HuH-7.5 (cell line): ENCODE measurements at places on chromosomes 11 and 22.
A peak's percentile ranks its signal among the peaks of the same experiment; 100 is the strongest.

DNA sequence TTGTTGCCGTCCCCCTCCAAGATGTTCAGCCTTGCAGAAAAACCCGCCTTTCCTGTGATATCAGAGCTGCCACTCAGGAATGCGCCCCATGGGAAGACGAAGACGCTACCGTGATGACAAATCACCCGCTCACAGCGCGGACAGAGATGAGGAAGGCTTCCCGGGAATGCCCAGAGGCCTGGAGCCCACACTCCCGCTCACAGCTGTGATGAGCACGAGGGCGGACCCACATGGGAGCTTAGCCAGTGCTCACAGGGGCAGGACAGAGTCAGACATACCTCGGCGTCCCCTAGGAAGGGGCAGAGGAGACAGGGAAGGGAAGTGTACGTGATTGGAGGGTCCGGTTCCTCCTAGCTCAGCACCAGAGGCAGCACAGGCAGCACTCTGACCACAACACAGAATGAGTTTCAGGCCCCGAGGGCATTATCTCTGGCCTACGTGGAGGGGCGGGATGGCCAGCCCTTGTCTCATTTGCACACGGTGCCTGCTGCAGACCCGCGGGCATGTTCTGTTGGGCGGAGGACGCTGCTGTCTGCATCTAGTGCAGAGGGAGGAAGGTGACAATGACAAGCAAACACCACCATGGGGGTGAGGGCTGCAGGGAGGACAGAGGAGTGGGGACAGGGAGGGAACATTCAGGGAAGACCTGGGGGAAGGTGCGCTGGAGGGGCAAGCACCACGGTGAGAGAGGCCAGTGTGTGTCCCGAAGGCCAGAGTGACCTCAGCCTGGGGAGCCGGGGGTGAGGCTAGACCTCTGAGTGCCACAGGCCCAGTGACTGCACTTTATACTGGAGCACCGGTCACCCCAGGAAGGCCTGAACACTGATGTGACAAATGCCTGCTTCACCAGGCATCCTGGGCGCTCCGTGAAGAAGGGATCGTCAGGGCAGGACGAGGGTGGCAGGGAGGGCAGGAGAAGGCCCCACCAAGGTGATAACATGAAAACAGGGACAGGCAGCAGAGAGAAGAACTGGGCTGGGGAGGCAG is 79.6 kb downstream of the CELSR1 start:
- DNase-seq, result no peak

- DNase-seq, result no peak
Measured at GRCh38 chr22:28017859-28018258, 98.8 kb upstream of the PITPNB start.

DNA sequence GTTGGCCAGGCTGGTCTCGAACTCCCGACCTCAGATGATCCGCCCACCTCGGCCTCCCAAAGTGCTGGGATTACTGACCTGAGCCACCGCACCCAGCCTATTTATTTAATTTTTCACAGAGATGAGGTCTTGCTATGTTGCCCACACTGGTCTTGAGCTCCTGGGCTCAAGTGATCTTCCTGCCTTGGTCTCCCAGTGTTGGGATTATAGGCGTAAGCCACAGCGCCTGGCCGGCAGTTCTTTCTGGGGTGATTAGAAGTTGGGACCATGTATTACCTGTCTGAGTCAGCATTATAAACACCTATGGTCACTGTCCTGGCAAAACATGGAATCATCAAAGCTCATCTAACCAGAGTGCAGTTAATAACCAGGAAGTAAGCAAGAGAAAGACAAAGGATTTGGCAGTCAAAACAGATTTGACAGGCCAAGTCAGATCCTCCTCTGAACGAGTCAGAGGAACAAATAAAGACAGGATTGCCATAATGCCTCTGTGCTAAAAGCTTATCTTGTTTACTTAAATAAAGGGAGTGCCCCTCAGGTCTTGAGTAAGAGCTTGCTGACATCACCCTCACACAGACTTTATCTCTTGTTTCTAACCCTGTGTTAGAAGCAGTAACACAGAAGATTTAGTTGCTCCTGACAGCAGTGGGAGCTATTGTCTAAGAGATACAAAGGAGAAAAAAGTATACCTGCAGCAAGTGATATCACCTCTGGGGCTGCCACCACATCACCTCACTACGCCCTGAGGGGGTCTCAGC is 3.7 kb downstream of the SERPIND1 start:
- peak; percentile 62 for DNase-seq

DNA sequence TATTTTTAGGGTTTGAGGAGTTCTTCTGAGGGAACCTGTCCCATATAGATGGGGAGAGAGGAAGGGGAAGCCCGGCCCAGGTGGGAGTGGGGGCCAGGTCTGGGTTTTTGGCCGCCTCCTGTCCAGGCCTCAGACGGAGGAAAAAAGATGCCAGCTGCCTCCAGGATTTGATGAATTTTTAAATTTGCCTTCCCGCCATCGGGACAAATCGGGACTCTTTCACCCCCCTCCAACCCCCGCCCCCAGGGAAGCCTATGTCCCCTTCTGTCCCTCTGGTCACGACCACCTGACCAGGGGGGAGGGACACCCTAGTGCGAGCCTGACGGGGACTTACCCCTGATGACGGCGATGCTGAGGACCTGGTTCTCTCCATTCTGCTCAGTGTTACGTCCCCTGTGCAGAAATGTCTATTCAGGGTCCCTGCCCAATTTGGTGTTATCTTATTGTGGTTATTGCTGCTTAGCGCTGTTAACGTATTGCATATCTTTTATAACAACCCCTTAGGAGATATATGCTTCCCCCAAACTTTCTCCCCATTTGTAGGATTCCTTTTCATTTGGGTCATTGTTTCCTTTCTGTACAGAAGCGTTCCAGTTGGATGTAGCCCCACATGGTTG is 115.9 kb upstream of the GRK3 start:
- DNase-seq, result no peak
